IPS DF 6.9 (cell line): ENCODE measurements at places on chromosomes 1 and 21.

GRCh38 chr21:28099001-28099705 lies 893.5 kb downstream of the LTN1 start:
- H3K36me3 ChIP-seq, result no peaks in the 10 kb centered on the region
- H3K27ac ChIP-seq, result no peak overlapping the region
- H3K4me3 ChIP-seq, result no peak overlapping the region
- H3K4me1 ChIP-seq, result no peaks in the 10 kb centered on the region

GRCh38 chr1:17539477-17540254 lies at the start of gene ARHGEF10L:
ARHGEF10L (plus strand) TSS chr1:17539698; CDS start chr1:17580596, 40,898 bp downstream.
- no peaks in the 10 kb centered on the region for H3K36me3 ChIP-seq
- H3K4me1 ChIP-seq, result peaks cover 4% of the 10 kb centered on the region; the same call in 1 of the 2 replicates
- H3K27me3 ChIP-seq, result no peaks in the 10 kb centered on the region
- H3K4me3 ChIP-seq, result peak within 1 kb of the TSS; percentile 55
- no peak for DNase-seq
- no peak within 1 kb of the TSS for H3K27ac ChIP-seq

DNA sequence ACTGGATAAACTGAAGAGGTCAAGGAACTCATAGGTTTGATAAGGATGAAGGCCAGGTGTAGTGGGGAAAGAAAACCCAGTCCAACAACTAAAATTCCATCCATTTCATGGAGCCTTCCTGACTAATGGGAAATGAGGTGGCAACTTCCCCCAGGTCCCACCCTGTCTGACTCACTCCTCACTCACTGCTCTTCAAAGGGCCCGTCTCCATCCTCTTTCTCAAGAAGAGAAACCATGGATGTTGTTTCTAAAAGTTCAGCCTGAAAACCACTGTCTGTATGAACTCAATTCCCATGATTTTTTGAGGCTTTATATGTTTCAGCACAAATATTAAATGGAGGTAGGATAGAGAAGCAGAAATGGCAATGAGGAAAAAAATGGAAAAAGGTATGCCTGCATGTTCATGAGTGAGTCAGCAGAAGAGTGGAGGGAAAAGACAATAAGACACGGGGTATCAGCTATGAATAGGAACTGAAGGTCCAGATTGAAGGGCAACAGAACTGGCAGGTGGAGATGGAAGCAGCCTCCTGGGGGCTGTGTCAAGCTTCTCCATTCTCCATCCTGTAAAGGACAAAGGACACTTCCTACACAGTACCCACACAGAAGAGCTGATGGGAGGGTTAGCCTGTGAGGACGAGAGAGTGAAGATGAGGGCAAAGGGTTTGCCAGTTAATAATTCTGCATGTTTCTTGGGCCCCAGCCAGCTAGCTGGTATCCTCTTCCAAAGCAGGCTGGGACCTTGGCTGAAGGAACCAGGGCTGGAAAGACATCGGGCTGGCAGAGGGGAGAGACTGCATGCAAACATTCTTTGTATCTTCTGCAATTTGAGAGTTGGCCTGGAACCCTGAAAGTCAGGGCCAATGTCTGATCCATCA lies 5.5 kb upstream of the ELOVL1 start:
- peaks cover 2% of the 10 kb centered on the region; the same call in 1 of the 2 replicates for H3K4me1 ChIP-seq
- H3K4me3 ChIP-seq, result no peak overlapping the region
- no peaks in the 10 kb centered on the region for H3K27me3 ChIP-seq
- H3K36me3 ChIP-seq, result no peaks in the 10 kb centered on the region
- DNase-seq, result no peak

GRCh38 chr1:38000529-38001455 lies 4.5 kb downstream of the FHL3 start:
- peak; percentile 66 for DNase-seq
- no peaks in the 10 kb centered on the region for H3K27me3 ChIP-seq
- H3K27ac ChIP-seq, result no peak overlapping the region
- peaks cover 30% of the 10 kb centered on the region for H3K4me1 ChIP-seq
- no peak overlapping the region for H3K4me3 ChIP-seq
- H3K36me3 ChIP-seq, result peaks cover 9% of the 10 kb centered on the region; the same call in 1 of the 2 replicates

DNA sequence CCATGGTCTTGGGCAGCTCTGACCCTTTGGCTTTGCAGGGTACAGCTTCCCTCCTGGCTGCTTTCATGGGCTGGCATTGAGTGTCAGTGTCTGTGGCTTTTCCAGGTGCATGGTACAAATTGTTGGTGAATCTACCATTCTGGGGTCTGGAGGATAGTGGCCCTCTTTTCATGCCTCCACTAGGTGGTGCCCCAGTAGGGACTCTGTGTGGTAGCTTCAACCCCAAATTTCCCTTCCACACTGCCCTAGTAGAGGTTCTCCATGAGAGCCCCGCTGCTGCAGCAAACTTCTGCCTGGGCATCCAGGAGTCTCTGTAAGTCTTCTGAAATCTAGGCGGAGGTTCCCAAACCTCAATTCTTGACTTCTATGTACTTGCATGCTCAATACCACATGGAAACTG lies 494.5 kb upstream of the LRRC7 start:
- no peak overlapping the region for H3K4me3 ChIP-seq
- H3K4me1 ChIP-seq, result peaks cover 2% of the 10 kb centered on the region
- DNase-seq, result no peak
- H3K36me3 ChIP-seq, result no peaks in the 10 kb centered on the region
- H3K27ac ChIP-seq, result no peak overlapping the region

DNA sequence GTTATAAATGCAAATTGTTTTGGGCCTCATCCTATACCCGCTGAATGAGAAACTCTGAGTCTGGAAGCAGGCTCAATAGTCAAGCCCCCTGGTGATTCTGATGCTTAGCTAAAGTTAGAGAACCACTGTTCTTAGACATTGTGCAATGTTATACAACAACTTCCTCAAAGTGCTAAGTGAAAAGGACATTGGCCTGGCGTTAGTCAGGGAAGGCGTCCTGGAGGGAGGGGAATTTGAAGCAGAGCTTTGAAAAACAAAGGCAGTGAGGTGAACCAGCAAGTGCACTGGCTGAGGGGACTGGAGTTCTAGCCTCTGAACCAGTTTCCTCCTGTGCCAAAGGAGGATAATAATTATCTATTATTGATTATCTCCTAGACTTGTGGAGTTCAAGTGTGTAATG lies 5.1 kb downstream of the CD1D start:
- H3K27ac ChIP-seq, result no peak overlapping the region
- H3K4me1 ChIP-seq, result peaks cover 5% of the 10 kb centered on the region; the same call in 1 of the 2 replicates
- H3K27me3 ChIP-seq, result peaks cover 30% of the 10 kb centered on the region
- H3K4me3 ChIP-seq, result no peak overlapping the region
- H3K36me3 ChIP-seq, result no peaks in the 10 kb centered on the region
- DNase-seq, result no peak

DNA sequence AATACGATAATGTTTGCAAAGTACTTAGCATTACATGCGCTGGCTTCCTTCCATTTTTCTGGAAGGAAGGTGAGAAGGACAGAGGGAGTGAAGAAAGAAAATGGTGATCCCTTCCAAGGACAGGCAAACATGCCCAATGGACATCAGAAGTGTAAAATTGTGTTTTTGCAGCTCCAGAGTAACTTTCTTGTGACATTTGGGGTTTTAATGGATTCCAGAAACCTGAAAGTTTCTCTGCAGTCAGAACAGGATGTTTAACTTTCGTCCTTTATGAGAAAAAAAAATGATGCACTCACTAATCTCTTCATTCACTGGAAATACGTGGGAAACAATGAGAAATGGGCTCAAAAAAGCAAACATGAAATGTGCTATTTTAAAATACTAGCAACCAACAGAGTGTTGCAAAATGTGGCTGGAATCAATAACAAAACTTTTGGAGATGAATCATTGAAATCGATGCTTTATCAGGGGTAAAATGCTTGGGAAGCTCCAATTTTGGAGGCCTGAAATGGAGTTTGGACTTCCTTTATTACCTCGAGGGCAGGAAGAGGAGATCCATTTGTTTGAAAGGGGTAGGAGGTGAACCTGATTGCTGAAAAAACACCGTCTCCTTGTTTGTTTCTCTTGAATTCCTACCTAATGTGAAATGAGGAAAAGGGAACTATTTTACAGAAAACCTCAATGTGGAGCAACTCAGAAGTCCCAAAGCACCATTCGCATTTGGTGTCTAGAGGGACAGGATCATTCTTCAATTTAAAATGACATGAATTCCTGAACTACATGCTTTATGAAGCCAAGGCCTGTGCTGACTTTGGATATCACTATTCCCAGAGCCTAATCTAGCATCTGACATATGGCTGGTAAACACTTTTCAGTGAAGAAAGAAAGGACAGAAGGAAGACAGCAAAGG lies 129.5 kb downstream of the TRABD2B start:
- H3K36me3 ChIP-seq, result no peaks in the 10 kb centered on the region
- H3K27ac ChIP-seq, result no peak overlapping the region
- no peaks in the 10 kb centered on the region for H3K4me1 ChIP-seq
- no peak for DNase-seq
- no peaks in the 10 kb centered on the region for H3K27me3 ChIP-seq
- H3K4me3 ChIP-seq, result no peak overlapping the region

GRCh38 chr1:109995536-109995935 lies 11.0 kb downstream of the AHCYL1 start:
- H3K27ac ChIP-seq, result no peak overlapping the region
- no peaks in the 10 kb centered on the region for H3K36me3 ChIP-seq
- no peak overlapping the region for H3K4me3 ChIP-seq
- no peaks in the 10 kb centered on the region for H3K27me3 ChIP-seq
- DNase-seq, result no peak

DNA sequence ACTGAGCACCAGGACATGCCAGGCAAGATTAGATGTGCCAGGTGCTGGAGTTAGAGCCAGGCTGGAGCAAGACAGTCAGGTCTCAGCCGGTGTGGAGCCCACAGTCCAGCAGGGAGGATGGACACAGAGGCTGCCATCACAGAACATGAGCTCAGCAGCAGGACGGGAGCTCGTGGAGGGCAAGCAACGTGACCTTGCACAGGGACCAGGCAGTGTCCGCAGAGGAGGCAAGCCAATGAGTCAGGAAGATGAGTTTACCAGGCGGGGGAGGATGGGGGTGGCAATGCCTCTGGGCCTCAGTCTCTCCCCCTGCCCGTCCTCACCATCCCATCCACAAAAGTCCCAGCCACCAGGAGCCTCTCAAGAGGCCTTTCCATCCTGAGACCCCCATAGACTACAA lies 20.7 kb upstream of the ZC3H12A start:
- no peak overlapping the region for H3K4me3 ChIP-seq
- no peak overlapping the region for H3K27ac ChIP-seq
- H3K4me1 ChIP-seq, result peaks cover 6% of the 10 kb centered on the region; the same call in 1 of the 2 replicates

- H3K27me3 ChIP-seq, result no peaks in the 10 kb centered on the region
- H3K4me3 ChIP-seq, result peak overlapping the region; percentile 57
- no peaks in the 10 kb centered on the region for H3K36me3 ChIP-seq
- H3K27ac ChIP-seq, result no peak overlapping the region
- H3K4me1 ChIP-seq, result peaks cover 1% of the 10 kb centered on the region; the same call in 1 of the 2 replicates
Observed at GRCh38 chr1:108560189-108560873, 431 bp downstream of the EEIG2 start.

DNA sequence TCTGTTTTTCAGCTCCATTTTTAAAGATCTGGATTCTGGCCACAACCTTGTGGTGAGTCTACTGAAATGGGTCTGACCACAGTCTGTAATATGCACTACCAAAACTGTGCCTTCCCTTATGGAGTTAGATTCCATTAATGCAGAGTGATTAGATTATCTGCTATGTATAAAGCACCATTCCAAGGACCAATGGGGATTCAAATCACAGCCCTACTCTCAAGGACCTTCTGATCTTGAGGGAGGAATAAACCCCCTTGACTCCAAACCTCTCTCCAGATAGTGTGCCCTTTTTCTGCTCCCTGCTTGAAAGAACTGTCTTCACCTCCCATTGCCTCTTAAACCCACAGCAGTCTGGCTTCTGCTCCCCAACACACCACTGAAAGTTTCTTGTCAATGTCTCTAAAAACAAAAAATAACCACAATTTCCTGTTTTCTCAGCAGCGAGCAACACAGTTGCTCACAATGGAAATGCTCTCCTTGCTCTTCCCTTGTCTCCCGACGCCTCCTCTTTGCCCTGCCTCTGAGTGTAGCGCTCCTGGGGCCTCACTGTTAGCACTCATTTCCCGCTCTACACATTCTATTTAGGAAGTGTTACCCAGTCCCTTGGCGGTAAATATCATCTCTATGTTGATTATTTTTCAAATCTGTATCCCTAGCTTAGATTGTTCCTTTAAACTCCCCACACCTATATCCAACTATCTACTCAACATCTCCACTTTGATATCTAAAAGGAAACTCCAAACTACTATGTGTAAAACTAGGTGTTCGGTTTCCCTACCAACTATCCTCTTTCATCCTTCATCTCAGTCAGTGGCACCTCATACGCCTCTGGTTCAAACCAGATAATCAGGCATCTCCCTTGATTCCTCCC lies 13.6 kb downstream of the PCNX2 start:
- no peak for DNase-seq
- H3K4me3 ChIP-seq, result no peak overlapping the region
- 0 out of 2 replicates have a peak, but pooled peaks cover 3% of the 10 kb centered on the region for H3K4me1 ChIP-seq
- no peaks in the 10 kb centered on the region for H3K27me3 ChIP-seq
- H3K36me3 ChIP-seq, result no peaks in the 10 kb centered on the region

DNA sequence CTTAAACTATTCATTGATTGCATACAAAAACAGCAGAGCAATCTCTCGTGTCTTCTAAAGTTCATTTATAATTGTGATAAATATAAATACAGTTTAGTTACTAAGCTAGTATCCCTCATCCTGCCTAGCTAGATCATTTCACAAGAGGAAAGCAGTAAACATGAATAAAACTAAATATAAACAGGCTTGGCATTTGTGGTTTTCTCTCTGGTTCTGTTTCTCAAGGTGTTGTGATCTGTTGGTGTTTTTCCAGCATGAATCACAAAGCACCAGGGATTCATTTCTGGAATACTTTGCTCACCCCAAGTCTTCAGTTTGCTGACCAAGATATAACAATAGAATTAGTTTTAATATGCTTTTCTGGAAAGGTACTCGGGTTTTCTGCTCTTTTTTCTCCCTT lies 32.7 kb upstream of the GLIS1 start:
- no peak for DNase-seq
- no peaks in the 10 kb centered on the region for H3K4me1 ChIP-seq
- no peak overlapping the region for H3K4me3 ChIP-seq
- H3K36me3 ChIP-seq, result peaks cover 8% of the 10 kb centered on the region; the same call in 1 of the 2 replicates

GRCh38 chr1:80987824-80988223 lies 812.9 kb upstream of the ADGRL2 start:
- no peak for DNase-seq
- no peaks in the 10 kb centered on the region for H3K36me3 ChIP-seq
- H3K4me3 ChIP-seq, result no peak overlapping the region
- H3K27ac ChIP-seq, result no peak overlapping the region

DNA sequence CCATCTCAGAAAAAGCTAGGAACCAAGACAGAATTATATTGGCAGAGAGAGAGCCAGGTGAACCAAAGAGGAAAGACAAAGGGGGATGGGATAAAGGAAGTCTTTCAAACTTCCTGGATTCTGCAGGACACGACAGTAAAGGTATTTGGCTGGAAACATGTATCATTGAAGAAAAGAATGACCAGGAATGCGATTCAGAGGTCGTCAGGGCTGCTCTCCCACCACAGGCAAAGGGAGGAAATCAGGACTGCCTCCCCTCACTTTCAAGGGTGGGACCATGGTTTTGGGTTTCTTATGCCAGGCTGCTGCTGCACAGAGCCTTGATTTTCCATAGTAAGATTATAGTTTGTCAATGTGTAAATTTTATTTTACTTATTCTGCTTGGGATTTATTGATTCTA lies 848.8 kb downstream of the BRINP3 start:
- DNase-seq, result no peak
- H3K36me3 ChIP-seq, result no peaks in the 10 kb centered on the region
- H3K4me3 ChIP-seq, result no peak overlapping the region
- no peaks in the 10 kb centered on the region for H3K27me3 ChIP-seq
- no peak overlapping the region for H3K27ac ChIP-seq

GRCh38 chr1:160256396-160257046 lies 5.8 kb downstream of the DCAF8 start:
- H3K27ac ChIP-seq, result no peak overlapping the region
- DNase-seq, result no peak
- no peak overlapping the region for H3K4me3 ChIP-seq
- H3K27me3 ChIP-seq, result no peaks in the 10 kb centered on the region
- H3K36me3 ChIP-seq, result no peaks in the 10 kb centered on the region; the same call in 1 of the 2 replicates
